ENCODE measurements at places on chromosomes 6 and 20.
A peak's percentile ranks its signal among the peaks of the same experiment; 100 is the strongest.

DNA sequence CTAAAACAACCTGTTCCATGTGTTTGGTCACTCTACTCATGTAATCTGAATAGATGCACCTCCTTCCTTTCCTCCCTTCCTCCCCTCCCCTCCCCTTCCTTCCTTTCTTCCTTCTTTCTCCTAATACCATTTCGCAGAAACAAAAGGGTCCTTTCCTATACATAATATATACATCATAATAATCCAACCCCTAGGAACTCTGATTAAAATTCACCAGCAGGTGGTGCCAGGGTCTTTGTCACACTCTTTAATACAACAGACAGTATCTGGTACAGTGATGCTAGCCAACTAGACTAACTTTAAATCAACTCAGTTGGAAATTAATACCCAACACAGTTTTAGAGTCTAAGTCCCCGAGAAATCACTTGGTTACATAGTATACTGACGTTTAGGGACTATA lies 181.2 kb upstream of the SHLD1 start:
- peak; percentile 11 for DNase-seq

- DNase-seq, result no peak
Observed at GRCh38 chr6:153842491-153842890, 196.5 kb upstream of the OPRM1 start.

DNA sequence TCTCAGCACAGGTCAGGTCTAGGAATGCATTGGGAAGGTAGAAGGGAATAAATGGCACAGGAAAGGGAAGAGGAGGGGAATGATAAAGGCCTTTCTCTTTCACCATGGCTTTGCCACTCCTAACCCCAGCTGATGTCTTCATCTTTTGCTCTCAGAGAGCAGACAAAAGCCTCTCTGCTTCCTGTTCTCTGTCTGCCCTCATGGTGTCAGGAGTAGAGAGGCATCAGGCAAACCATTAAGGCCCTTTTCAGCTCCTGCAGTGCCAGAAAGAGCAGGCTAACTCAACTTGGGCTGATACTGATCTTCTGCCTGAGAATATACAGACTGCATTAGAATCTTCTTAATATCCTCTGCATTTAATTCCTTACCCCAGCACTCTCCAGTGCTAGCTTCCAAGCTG lies 48.0 kb upstream of the STXBP5 start:
- DNase-seq, result no peak

DNA sequence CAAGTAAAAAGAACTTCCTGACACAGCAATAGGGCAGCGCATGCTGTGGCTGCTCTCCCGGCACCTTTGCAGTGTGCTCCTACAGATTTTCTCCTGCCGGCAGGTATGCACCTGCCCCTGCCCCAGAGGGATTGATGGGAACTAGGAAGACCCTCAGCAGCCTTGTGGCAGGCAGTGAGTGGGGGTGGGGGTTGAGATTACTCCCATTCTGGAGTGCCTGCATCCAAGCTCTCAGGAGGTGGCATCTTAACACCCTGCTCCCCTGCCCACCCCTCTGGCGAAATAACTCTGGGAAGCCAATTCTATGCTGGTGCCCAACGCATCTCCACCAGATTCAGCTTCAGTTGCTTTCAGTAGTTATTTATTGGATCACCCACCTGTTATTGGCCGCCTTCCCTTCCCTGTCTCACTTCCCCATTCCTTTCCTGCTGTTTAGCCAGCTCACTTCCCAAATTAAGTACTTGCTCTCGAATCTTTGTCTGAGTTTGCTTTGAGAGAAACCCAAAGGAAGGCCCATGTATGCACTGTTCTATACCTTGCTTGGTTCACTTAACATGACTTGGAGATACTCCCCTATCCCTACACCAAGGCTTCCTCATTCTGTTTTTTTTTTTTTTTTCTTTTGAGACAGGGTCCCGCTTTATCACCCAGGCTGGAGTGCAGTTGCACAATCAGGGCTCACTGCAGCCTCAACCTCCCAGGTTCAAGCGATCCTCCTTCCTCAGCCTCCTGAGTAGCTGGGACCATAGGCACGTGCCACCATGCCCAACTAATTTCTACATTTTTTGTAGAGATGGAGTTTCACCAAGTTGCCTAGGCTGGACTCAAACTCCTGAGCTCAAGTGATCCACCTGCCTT lies 29.3 kb upstream of the SLC23A2 start:
- DNase-seq, result no peak

GRCh38 chr6:106799031-106799894 lies 169.9 kb downstream of the QRSL1 start:
- DNase-seq, result peak; percentile 58

- no peak for DNase-seq
Observed at GRCh38 chr6:76510489-76510888, 438.0 kb upstream of the IMPG1 start.

- no peak for DNase-seq
Observed at GRCh38 chr6:118324116-118324515, 224.0 kb upstream of the PLN start.
